ENCODE measurements at places on chromosomes 4 and X. TPM values are rescaled to one million over a fixed set of nuclear protein-coding genes. Genes with fewer than 3 reads are reported as not detected.

DNA sequence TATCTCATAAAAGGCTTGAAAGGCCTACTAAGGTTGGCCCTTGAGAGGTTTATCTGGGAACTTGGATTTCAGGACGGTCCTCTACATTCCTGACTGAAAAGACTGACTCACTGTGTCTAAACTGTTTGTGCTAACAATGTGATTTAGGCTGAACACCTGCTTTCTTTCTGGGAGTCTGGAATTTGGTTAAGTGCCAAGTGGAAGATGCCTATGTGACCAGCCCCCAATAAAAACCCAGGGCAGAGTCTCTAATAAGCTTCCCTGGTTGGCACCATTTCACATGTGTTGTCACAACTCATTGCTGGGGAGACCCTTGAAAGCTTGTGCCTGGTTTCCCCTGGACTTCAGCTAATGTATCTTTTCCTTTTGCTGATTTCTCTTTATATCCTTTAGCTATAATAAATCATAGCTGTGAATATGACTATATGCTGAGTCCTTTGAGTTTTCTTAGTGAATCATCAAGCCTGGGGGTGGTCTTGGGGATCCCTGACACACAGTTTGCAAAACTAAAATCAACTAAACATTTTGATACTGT, 55.1 kb downstream of the GPR82 start:
- no peak for DNase-seq

DNA sequence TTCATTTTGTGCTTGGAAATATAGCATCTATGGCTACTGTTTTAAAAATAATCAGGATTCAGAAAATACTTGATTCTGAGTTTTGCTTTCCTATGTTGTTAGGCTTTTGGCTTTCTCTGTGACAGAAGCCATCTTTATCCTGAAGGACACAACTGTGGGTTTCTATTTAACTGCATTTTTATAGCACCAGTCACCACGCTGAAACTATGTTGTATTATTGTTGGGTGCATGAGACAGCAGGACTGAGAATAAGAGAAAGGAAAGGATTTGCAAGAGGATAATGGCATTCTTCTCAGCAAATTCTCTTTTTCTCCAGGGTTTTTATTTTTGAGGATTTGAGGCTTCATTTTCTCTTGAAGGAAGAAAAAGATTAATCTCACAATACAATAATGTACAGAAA, 10.1 kb upstream of the NEUROG2 start:
- DNase-seq, result no peak

DNA sequence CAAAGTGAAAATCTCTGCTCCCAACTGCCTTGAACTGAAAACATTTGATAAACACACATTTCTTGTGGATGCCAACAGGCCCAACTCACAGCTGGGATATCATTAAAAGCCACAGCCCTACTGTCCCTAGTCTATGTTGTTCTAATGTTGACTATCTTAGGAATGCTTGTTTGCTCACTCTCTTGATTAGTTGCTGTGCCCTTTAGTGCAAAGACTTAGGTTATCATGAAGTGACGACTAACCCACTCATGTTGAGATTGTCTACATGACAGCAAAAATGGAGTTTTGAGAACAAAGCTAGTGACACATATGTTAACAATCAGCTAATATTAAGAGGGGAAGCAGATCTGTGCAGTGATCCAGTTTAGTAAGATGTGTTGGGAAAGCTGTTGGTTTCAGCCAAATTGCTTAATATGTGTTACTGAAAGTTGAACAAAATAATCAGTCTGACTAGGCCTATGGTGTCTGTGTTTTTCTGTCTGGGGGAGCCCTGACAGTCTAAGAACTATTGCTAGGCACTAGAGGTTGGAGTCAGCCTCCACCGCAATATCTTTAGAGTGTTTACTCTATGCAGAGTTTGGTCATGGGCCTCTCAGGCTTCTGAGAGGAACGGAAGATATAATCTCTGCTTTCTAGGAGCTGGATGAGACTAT, 125.5 kb downstream of the ATG4A start:
- DNase-seq, result no peak

- no peak for DNase-seq
Observed at GRCh38 chr4:99724067-99724466, 66.4 kb upstream of the C4orf54 start.

DNA sequence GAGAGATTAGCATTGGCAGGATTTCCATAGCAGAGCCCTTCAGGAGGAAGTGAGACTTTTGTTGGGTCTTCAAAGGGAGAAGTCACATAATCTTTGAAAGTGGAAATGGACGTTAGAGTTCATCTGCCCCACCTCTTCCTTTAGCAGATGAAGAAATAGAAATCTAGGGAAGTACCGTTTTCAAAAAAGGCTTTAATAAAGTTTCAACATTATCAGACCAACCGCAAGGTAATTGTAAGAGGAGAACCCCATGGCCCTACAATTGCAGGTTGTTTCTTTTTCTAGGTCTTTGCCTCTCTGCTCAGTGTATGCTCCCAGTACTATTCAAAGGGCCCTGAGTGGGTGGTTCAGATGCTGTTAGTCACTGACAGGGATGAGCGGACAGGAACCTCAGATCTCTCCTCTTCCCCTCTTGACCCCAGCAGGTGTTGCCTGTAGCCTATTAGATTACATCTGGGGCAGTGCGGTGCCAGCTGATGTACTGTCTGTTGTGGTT, 48.6 kb upstream of the AP1S2 start:
- no peak for DNase-seq

DNA sequence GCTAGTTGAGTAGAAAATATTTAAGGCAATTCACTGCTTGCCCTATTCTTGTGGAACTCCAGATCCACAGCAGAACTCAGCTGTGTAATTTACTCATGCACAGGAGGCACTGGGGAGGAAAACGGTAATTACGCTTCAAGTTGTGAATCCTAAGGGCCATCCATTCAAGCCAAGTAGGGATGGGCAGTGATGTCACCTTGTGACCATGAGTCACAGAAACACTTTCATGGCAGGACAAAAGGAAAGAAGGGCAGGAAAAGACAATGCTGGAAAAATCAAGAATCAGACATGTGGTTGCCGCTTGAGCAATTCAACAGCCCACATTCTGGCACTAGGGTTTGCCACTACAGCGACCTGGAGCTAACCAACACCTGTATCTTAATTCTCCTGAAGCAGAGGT, 1.4 kb downstream of the PAQR3 start:
- DNase-seq, result no peak

DNA sequence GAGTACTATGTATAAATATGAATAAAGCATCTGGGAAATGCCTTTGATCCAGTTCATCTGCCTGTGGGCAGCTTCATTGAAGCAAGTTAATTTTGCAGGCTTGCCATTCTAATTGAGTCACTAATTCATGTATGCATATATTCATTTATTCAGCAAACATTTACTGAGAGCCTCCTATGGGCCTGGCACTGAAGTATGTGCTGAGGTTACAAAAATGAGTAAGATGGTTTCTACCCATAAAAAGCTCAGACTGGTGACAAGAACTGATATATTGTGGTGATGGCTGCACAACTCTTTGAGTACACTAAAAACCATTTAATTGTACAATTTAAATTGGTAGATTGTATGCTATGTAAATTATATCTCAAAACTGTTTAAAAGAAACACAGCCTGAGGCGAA, 1.1 kb upstream of the MRPL1 start:
- no peak for DNase-seq

DNA sequence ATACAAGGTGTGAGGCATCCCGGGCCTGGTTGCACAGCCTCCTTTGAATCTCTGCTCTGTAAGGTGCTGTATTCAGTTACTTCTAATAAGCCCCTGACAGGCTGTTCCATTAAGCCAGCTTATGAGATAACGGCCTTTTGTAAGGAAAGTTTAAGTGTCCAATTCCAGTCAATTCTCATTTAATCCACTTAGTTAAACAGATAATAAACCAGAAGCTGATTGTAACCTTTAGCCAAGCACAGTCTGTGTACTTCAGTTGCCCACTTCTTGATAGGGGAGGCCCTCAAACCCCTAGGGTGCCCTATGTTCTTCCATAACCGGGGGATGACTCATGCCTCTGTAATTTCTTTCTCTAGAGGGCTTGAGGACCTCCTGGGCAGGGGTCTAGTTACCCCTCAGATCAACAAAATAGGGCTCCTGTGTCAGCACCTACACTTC, 63.4 kb downstream of the RASL11B start:
- DNase-seq, result no peak

- no peak for DNase-seq
Observed at GRCh38 chr4:138706201-138706600, 309.4 kb upstream of the NOCT start.

GRCh38 chr4:2935762-2936743, 27.2 kb downstream of the NOP14 start:
- no peak for DNase-seq

DNA sequence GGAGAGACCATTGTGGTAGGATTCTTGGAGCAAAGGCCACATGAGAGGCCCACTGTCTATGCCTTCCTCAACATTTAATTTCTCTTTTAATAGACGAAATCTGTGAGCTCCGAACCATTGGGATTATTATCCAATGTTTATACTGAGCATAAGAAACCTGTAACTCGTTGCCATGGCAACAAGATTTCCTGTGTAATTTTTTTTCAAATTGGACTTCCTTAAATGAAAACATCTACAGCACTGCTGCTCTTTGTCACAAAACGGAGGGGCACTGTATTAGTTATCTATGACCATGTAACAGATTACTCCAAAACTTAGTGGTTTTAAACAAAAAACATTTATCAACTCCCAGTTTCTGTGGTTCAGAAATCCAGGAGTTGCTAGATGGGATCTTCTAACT, 38.7 kb downstream of the PPP1R2C start:
- DNase-seq, result no peak

Gene IL3RA
- 12.3 TPM for polyA plus RNA-seq

Gene F8A2
- polyA plus RNA-seq, result not detected

Gene NLGN4X
- 13.0 TPM for polyA plus RNA-seq

Gene CENPE
- polyA plus RNA-seq, result 10.5 TPM

Gene TRPC5OS
- 0.14 TPM for polyA plus RNA-seq

Gene RNF150
- polyA plus RNA-seq, result 29.0 TPM

Data from renal cortex interstitium (tissue), 15 donors.